ENCODE measurements at places on chromosomes 12 and 14. TPM values are rescaled to one million over a fixed set of nuclear protein-coding genes. Genes with fewer than 3 reads are reported as not detected.

DNA sequence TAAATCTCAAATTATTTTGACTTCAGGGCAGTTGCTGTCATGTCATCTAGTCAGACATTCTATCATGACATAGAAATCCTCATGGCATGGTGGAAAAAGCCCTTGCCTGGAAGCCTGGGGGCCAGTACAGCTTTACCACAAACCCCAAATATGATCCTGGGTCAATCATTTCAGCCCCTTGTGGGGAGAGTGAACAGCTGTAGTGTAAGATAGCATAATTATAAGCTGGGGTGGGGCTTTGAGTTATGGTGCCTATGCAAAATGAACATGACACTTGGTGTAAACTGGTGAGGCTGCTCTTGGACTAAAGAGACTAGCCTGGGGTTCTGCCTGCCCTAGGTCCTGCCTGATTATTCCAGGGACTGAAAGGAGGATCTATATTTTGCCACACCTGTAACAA is 207.7 kb upstream of the DDHD1 start:
- DNase-seq = no peak

- no peak for DNase-seq
Measured at GRCh38 chr12:33587354-33587753, 147.7 kb upstream of the SYT10 start.

GRCh38 chr14:76516884-76517283 is 140.9 kb downstream of the ESRRB start:
- DNase-seq = no peak

DNA sequence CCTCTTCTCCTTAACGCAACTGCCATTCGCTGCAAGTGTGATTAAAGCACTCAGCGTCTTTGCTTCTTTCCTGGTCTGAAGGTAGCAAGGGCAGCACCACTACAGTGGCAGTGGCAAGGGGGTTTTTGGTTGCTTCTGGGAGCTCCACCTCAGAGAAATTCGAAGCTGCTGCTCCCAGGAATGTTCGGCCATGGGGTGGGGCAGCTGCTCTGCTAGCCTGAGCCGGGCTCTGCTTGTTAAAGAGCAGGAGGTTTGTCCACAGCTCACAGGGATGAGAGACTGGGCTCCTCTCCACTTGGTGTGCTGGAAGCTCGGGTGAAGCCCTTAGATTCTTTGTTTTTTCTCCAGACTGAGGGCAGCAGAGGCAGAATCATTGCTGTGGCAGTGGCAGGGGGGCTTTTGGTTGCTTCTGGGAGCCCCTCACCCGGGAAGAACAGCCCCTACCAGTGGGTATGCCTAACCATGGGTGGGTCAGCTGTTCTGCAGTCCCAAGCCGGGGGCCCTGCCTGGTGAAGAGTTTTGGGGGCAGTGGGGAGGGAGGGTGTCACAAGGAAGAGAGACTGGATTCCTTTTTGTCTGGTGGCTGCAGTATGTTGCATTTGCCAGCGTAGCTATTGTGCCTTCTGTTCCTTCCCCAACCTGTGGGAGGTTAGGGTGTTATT is 340.2 kb downstream of the AEBP2 start:
- no peak for DNase-seq

Gene TCTN1
- 9.1 TPM for total RNA-seq

GRCh38 chr12:52245259-52245961 is 12.4 kb downstream of the KRT7 start:
- no peak for DNase-seq

DNA sequence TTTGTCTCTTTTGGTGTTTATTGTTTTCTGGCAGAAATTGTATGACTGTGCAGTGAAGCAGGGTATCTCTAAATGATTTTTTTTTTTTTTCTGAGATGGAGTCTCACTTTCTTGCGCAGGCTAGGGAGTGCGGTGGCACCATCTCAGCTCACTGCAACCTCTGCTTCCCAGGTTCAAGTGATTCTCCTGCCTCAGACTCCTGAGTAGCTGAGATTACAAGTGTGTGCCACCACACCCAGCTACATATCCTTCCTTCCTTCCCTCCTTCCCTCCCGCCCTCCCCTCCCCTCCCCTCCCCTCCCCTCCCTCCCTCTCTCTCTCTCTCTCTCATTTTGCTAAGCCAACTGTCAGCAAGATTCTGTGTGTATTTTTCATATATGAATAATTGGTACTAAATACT is 94.4 kb downstream of the PPHLN1 start:
- no peak for DNase-seq

Gene POLE2
- 2.5 TPM for total RNA-seq

- DNase-seq = no peak
Measured at GRCh38 chr14:94921882-94922585, 152.1 kb upstream of the GSC start.

Gene P2RX2
- 0.45 TPM for total RNA-seq

GRCh38 chr12:57716305-57716704 is 22.2 kb downstream of the AGAP2 start:
- no peak for DNase-seq

- DNase-seq = no peak
Measured at GRCh38 chr12:6784296-6784695, 5.0 kb upstream of the CD4 start.

- no peak for DNase-seq
Measured at GRCh38 chr12:49796155-49796554, 32.1 kb downstream of the NCKAP5L start.

Gene PLEK2
- 41.7 TPM for total RNA-seq

DNA sequence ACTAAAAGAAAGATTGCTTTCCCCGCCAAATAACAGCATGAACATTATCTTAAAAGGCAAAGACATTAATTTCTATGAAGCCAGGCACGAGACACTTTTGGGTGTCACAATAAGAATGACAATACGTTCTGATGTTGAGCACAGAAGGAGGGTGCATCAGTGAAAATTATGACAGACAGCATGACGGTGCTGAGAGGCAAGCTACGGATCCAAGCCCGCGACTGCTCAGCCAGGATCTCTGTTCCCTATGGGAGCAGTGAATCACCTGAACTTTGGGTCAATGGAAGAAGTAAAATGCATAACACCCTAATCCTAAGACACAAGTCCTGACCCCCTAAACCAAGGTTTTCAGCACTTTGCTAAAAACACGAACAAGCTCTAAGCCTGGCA is 51.7 kb downstream of the SLC25A47 start:
- no peak for DNase-seq

DNA sequence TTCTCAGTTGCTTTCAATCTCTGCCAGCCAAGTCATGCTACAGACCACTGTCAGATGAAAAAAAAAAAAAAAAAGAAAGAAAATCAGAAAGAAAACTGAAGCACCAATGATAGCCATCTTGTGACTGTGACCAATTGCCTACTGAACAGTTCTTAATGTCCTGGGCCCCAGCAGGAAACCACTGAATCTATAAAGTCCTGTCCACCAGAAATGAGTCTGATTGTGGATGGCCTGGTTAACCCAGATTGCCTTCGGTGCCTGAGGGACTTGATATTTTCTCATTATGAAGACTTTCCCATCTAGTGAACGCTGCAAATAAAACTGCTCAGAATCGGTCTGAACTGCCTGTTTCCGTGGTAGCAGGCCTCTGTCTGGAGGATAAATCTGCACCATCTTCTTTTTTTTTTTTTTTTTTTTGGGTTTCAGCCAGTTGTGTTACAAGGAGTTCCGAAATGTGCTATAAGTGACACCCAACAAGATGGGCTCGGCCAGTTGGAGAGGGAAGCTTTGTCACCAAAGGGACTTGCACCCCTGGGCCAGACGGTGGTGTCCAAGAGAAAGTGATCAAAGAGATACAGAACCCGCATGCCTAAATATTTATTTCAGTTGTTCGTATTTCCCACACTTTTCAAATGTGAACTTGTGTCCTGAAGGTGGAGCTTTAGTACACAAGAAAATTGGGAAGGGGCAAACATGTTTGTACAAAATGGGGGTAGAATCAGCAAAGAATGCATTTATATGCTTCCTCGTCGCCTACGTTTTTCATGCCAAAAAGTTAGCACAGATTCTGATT is 3.0 kb upstream of the PLXNC1 start:
- DNase-seq = no peak

GRCh38 chr12:104183443-104183842 is 32.1 kb upstream of the TXNRD1 start:
- DNase-seq = no peak

- DNase-seq = no peak
Measured at GRCh38 chr14:92997343-92998061, 74.6 kb downstream of the CHGA start.

Gene ISM2
- total RNA-seq = 0.14 TPM

- DNase-seq = no peak
Measured at GRCh38 chr12:130463275-130463658, 125.6 kb downstream of the PIWIL1 start.

- DNase-seq = no peak
Measured at GRCh38 chr12:42798811-42799438, 209.4 kb upstream of the PRICKLE1 start.

DNA sequence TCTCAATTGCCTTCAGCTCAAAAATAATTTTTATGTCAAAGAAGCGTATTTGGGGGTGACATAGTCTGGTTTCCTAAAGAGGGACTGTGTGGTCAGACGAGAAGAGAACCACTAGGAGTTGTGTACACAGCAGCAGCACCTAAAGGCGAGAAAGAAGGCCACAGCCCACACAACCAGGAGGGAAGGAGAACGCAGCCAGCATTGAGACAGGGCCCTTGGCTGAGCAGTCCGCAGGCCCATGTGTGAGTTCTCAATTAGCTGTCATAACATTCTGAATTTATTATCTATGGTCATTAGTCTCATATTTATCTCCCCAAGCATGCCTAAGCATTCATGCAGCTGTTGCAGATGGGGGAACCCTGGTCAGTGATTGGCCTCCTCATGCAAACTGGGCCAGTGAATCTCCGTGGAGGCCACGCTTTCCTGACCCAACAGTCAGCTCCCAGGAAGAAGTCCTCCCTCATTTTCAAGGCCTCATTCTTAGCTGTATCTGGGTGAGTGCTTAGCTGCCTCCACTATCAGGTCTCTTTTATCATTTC is 81.2 kb upstream of the ATF7IP start:
- no peak for DNase-seq

Gene GPR132
- 3.4 TPM for total RNA-seq
